Cardiac muscle cell (in vitro differentiated cells and primary cell): ENCODE measurements at places on chromosomes 4 and X.

DNA sequence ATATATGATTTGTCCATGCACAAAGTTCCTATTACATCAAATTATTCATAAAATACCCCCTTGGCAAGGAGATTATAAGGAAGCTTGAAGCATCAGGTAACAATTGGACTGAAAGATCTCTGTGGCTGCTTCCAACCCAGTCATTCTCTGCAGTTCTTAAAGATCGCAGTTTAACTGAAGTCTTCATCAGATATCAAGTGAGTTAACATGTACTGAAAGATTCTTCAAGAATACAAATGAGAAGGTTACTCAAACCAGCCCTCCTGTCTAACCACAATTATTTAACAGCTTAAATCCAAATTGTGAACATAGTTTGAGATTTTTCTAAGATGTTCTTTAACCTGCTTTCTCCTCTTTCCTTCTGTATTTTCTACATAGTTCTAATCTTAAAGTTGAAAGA, 56.1 kb downstream of the SLC10A7 start:
- DNase-seq: no peak

GRCh38 chrX:68989456-68989855, 160.6 kb downstream of the EFNB1 start:
- DNase-seq: no peak

- no peak for DNase-seq
These were observed 79.9 kb downstream of the AASDH start for GRCh38 chr4:56307423-56307822.

- DNase-seq: no peak
These were observed 23.7 kb downstream of the TLR6 start for GRCh38 chr4:38832624-38833528.

DNA sequence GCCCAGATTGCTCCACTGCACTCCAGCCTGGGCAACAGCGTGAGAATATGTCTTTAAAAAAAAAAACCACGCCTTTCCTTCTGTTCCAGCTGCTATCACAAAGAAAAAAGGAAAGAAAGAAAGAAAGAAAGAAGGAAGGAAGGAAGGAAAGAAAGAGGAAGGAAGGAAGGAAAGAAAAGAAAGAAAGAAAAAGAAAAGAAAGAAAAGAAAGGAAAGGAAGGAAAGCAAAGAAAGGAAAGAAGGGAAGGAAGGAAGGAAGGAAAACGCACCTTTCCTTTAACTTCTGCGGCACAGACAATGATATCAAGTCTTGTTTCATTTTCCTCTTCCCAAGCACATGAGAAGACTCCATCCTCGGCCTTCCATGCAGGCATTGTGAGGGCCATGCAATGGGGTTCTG, 107.4 kb upstream of the NOCT start:
- DNase-seq: no peak

DNA sequence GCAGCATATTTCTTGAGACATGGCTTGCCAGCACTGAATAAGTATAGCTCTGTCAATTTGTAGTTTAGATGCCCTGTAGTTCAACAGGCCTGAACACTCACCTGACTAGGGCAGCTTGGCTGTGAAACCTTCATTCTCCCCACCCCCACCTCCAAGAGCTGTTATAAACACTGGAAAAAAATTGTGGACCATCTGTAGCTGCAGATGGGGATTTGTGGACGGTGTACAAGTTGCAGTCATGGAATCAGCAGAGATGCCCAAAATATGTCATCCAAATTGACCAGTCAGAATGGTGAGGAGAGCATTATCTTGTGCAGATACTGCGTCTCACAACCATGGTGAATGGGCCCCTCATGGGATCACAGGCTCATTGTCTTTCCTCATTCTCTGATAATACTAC, 76.2 kb upstream of the PAQR3 start:
- no peak for DNase-seq

- peak; percentile 71 for DNase-seq
These were observed 46.6 kb downstream of the CD40LG start for GRCh38 chrX:136694431-136695087.

GRCh38 chrX:33726281-33727160, 405.6 kb downstream of the FAM47A start:
- peak; percentile 30 for DNase-seq

DNA sequence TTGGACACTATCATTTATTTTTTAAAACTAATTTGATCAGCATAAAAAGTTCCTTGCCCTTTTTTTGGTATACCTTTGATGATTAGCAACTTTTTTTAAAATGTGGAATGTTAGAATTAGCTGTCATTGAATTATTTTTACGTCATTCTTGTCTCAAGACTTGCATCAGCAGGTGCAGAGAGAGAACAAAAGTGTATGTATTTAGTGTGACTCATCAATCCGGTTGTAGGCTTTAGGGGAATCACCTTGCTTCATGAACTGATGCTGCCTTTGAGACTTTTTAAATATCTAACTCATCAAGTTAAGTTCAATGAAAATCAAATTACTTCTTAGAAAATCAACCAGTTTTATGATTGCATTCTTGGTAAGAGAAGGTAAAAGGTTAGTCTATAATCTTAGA, 125.1 kb downstream of the ARX start:
- no peak for DNase-seq

DNA sequence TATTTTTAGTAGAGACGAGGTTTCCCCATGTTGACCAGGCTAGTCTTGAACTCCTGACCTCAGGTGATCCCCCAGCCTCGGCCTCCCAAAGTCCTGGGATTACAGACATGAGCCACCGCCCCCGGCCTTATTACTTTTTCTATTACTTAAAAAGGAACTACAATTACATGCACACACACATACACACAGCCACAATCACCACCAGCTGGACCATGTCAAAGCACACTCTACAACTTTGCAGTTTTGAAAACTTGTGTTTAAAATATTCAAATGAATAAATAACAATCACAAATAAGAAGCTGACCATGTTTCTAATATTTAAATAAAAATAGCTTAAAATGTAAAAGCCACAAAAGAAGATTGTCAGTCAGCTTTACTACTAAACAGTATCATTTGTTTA, 23.4 kb downstream of the SLC10A7 start:
- DNase-seq: no peak

GRCh38 chr4:110003401-110004187, 90.9 kb downstream of the EGF start:
- DNase-seq: no peak

DNA sequence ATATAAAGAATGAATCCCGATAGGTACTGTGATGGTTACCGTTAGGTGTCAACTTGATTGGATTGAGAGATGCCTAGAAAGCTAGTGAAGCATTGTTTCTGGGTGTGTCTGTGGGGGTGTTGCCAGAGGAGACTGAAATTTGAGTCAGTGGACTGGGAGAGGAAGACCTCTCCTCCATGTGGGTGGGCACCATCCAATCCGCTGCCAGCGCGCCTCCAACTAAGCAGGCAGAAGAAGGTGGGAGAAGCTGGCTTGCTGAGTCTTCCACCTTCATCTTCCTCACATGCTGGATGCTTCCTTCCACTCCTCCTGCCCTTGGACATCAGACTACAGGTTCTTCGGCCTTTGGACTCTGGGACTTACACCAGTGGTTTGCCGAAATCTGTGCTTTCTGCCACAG, 40.1 kb downstream of the WFS1 start:
- no peak for DNase-seq

DNA sequence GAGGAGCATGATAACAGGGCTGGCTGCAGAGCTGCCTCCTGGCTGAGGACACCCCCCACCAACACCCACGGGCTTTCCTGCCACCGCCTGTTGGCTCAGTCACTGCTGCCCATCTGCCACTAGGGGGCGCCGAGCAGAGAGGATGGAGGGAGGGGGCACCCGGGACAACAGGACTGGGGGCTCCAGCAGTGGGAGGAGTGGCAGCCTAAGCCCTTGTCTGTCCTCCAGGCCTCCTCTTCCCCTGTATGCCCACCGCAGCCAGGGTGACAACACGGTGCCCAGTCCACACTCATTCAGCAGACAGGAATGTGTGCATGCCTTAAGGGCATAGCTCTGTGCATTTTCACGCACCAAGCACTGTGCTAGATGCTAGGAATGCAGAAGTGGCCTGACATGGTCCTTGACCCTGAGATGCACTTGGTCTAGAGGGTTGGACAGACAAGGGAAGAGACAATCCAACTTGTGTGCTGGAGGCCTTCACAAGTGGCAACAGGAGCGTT, 149.9 kb downstream of the AMMECR1 start:
- DNase-seq: peak; percentile 32

- DNase-seq: no peak
These were observed 177.3 kb downstream of the BANK1 start for GRCh38 chr4:101967697-101968346.

DNA sequence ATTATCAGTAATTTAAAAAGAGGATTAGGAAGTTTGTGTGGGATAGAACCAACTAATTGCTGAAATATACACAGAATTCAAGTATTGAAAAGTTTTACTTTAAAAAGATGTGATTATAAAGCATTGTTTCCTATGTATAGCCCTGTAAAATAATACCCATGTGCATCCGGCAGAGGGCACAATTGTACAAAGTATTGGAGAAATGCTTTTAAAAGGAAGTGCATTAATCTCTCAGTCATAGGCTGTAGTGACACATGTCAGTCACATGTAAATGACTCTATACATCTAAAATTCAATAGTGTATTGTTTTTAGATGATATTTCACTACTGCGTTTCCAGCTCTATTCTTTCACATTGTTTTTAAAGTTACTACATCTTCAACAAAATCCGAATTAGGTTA, 9.7 kb upstream of the GEMIN8 start:
- DNase-seq: peak; percentile 56

- no peak for DNase-seq
These were observed 1039.7 kb downstream of the RAPGEF2 start for GRCh38 chr4:160142579-160142978.

DNA sequence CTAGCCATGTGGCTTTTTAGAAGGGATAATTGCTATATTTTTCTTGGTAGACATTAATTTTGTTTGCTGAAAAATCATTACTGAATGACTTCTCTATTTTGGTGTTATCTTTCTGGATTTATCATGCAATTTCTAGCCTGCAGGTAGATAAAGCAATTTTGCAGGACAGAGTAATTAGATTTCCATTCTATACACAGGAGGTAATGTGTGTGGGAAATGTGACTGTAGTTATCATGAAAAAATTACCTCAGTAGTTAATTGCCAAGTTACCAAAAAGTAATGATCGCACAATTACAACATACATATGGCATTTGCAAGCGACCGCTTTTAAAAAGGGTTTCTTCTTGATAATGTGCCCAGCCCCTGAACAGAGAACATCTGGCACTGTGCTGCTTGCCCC, 66.1 kb downstream of the KIT start:
- DNase-seq: no peak

DNA sequence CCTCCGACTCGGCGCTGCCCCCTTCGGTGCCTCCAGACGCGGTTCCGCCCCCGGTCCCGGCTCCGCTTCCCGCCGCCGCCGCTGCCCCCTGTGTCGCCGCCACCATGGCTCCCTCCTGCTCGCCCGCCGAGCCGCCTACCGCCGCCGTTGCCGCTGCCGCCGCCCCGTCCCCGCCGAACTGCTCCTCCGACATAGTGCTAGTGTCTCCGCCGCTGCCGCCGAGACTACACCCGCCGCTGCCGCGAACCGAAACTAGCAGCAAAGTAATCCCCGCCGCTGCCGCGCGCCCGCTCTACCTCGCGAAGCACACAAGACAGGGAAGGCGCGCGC, 340 bp downstream of the HNRNPD start:
- no peak for DNase-seq

DNA sequence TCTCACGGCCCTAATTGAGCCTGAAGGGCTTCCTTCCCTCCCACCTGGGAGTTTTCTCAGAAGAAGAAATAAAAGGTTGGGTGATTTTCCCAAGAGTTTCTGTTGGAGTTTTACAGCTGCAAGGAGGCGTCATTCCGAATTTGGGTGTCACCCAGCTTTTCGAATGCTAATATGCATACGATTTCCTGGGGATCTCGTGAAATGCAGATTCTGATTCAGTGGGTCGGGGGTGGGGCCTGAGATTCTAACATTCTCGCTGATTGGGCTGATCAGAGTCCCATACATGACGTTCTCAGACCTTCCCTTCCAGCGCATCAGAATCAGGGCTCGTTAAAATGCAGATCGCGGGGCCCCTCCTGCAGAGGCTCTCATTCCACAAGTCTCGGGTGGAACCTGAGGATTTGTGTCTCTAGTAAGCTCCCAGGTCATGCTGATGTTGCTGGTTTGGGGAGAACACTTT, 125.8 kb upstream of the STX18 start:
- DNase-seq: no peak

DNA sequence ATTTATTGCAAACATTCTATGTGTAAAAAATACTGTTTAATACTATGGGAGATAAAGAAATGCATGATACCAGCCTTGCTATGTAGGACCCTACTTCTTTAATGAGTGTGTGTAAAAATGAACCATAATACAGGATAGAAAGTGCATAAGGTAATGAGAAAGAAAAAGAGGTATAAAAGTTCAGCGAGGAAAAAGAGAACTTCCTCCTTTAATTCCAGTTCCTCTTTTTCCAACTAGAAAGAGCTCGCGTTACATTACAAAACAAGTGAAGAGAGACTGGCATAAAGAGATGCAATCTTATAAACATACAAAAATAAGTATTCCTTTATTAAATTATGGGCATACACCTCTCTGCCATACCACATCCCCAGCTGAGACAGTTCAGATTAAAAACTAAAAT, 77.4 kb downstream of the ANKRD17 start:
- DNase-seq: no peak
